Kidney capillary endothelial cell (primary cell): ENCODE measurements at places on chromosomes 6 and 20.

GRCh38 chr20:37615340-37616109 is 78.3 kb upstream of the CTNNBL1 start:
- no peak for DNase-seq

- no peak for DNase-seq
These were observed 49.3 kb downstream of the EZR start for GRCh38 chr6:158769771-158770432.

DNA sequence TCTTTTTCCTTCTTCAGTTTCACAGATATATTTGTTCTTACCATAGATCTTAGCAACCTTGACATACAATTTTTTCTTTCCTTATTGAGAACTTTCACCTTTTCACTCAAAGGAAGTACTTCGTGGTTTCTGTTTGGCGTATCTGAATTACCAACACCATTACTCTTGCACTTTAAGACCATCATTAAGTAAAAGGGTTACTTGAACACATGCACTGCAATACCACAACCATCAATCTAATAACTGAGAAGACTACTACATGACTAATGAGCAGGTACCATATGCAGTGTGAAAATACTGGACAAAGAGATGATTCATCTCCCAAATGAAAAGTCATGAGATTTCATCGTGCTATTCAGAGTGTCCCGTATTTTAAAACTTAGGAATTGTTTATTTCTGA is 21.7 kb upstream of the SENP6 start:
- DNase-seq, result no peak

- DNase-seq, result no peak
These were observed 994 bp downstream of the FOXC1 start for GRCh38 chr6:1610497-1611321.

- no peak for DNase-seq
These were observed 39.9 kb downstream of the HLA-B start for GRCh38 chr6:31317036-31317435.

GRCh38 chr6:50707652-50708300 is 5.5 kb upstream of the TFAP2D start:
- DNase-seq, result no peak

- DNase-seq, result peak; percentile 58
These were observed 16.6 kb upstream of the TRIM27 start for GRCh38 chr6:28940294-28940857.

DNA sequence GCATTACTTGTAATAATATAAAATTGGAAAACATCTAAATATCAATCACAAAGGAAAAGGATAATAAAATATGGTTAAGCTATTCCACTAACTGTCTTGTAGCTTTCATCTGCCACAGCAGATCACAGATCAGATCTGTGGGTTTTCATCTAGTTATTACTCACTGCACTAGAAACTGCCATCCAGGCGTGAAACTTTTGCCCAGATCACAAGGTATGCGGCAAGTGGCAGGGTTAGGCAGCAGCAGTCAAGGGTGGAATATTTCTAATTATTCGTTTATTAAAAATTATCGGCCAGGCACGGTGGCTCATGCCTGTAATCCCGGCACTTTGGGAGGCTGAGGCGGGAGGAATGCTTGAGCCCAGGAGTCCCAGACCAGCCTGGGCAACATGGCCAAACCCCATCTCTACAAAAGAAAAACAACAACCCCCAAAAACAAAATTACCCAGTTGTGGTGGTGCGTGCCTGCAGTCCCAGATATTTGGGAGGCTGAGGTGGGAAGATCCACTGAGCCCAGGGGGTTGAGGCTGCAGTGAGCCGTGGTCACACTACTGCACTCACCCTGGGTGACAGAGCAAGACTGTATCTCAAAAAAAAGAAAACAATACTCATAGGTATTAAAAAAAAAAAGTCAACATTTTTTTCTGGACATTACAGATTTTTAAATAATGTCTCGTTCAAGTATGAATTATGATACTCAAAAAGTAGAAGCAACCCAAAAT is 32.1 kb downstream of the BEND3 start:
- DNase-seq, result no peak

DNA sequence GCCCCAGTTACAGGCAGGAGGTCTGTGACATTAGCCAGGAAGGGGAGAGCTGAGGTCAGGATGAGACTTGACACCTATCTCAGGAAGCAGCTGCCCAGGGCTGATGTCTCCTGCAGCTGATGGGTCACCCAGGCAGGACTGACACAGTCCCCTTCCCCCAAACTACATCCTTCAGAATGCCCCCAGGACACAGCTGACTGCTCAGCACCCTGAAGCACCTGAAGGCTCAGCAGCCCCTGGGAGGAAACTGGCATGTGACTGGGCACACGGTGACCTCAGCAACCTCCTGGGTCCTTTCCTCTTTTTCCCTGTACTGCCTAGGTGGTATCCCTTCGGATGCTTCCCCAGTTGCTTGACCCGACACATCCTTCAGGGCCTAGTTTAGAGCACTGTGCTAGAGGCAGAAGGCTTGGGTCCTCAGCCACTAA is 1.9 kb downstream of the SDC4 start:
- no peak for DNase-seq

GRCh38 chr6:51569594-51569993 is 517.8 kb downstream of the PKHD1 start:
- DNase-seq, result no peak

DNA sequence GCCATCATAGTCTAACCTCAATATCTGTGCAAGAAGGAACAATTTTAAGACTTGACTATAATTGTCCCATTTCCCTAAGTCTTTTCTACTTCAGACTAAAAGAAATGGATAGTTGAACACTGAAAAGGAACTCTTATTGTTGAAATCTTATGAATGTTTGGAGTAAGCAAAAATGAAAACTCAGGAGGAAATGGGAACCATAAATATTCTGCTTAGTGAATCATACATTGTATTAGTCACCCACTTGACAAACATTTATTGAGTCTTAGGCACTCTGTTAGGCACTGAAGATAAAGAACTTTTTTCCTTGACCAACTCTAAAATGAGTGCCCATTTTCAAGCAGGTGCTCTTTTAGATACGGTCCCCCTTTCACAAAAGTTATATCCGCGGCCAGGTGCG is 8.7 kb downstream of the CCDC170 start:
- no peak for DNase-seq

DNA sequence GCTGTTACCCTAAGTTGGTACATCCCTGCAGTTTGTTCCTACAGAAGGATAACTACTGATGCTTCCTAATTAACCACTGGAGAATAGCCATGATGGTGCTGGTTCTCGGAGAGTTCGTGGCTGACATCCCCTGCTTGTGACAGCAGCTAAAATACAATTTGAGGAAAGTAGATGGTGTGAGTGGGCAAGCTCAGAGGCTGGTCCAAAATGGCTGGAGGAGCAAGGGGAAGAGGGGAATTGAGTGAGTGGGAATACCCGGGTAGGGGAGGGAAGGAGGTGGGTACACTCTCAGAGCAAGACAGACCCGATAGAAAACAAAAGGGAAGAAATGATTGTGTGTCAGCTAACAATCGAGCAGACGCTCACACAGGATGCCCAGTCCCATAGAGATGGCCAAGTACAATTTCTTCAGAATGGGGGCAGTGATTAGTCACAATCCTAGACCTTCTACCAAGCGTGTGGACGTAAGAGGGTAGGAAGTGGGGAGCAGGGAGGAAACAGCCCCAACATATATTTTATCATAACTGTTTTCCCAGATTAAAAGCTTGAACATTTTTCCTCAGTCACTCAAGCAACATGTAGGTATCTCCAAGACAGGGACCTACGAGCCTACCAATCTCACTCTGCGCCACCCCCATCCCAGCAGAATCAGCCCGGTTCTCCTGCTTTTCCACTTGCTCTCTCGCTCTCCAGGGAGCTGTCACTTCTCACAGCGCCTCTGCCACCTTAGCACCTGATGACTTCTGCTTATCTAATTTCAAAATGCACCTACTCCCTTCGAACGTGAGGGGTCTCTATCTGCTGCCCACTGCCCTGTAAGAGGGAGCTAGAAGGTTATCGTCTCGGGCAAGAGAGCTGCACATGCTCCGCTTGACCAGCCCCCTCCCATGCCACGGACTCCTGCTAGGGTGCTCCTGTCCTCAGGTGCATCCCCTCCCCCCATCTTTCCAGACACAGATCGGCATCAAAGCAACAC is 26.2 kb downstream of the RIPOR2 start:
- DNase-seq, result no peak

DNA sequence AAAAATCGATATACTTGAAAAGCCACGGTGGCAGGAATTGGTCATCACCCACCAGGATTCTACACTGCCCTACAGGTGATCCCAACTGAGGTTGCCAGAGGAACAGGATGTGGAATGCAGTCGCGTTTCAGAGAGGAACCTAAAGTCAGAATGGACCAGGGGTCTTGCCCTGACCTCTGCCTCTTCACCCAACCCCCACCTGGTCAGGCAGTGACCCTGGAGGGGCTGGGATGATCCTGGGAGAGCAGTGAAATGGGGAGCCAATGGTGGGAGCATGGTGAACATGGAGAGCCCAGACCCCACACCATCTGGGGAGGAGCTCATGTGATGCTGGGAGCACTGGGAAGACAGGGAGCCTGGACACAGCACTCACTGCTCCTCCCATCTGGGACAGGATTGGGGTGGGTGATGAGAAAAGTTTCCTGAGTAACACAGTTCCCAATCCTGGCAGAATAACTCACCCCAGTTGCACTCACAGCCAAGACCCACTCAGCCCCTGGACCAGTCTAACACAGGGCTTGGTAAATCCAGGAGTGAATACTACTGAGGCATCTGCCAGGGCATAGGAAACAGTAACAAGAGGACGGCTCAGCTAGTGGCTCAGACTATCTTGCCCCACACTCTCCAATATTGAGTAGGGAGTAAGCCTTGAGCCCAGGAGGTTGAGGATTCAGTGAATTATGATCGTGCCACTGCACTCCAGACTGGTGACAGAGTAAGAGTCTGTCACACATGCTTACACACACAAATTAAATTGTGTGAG is 1.7 kb upstream of the ULBP2 start:
- no peak for DNase-seq

- DNase-seq, result peak; percentile 69
These were observed 5.3 kb upstream of the COL12A1 start for GRCh38 chr6:75210885-75211739.

GRCh38 chr6:161829291-161829729 is 555.4 kb upstream of the AGPAT4 start:
- DNase-seq, result no peak

- DNase-seq, result no peak
These were observed 42.3 kb downstream of the CHMP4B start for GRCh38 chr20:33853507-33853813.

DNA sequence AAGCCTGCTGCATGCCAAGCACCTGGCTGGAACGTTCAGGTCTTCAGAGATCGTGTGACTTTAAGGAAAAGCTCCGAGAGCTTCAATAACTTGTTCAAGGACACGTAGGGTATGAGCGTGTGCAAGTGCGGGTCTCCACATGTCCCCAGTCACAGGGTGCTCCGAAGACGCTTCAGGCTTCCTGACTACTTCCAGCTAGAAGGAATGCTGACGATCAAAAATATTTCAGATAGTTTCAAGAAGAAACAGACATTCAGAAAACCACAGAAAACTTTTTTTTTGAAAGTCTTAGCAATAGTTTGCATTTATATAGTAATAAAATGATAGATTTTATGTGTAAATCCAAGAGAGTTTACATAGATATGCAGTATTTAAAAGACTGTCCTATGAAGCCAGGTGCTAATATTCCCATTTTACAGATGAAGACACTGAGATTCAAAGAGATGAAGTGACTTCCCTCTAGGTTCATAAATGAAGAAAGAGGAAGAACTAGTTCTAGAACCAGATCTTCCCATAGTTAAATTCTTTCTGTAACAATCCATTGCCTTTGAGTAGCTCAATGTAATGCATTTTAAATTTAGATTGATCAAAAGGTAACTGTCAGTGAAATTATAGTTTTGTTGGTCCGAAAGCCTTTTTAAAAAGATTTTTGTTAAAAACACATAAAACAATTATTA is 247.6 kb downstream of the MYLK4 start:
- DNase-seq, result no peak

DNA sequence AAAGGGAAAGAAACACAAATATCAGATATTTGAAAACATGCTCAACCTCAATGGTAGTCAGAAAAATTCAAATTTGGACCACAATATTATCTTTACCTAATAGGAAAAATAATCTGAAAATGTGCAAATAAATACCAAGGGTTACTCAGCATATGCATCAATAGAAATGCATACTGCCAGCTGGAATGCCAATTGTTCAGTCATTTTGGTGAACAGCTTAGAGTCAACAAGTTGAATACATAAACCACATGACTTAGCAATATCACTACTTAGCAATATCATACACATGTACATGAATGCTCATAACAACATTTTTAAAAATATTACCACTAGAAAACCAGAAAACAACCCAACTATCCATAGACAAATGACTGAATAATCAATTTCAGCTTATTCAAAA is 212.7 kb downstream of the PTPRK start:
- no peak for DNase-seq

DNA sequence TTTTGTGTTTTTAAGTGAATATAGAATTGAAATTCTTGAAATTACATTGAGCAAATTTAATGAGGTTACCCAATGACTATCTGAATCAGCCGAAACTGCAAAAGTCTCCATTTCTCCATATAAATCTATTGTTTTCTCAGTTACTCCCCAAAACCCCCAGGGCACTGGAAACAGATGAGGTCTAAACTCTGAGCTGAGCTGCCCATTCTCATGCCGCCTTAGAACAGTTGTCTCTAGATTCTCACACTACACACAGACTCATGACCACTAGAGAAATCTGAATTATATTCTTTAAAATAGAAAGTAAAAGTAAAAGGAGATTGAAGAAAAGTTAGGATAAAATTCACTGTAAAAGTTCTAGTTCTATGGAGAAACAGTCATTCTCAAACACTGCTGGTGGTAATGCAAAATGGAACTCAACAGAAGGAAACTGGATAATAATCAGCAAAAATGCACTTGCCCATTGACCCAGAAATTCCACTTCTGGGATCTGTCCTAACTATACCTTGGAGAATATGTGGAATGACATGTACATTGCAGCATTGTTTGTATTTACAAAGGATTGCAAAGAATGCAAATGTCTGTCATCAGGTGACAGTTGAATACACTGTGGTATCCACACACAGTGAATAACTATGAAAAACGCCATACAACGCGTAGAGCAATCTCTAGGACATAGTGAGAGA is 125.5 kb downstream of the IPCEF1 start:
- DNase-seq, result no peak

- DNase-seq, result peak; percentile 36
These were observed 21.1 kb downstream of the SPTLC3 start for GRCh38 chr20:13029687-13030375.

GRCh38 chr20:16710781-16711180 is 19.0 kb upstream of the SNRPB2 start:
- DNase-seq, result no peak

GRCh38 chr6:111823012-111823411 is 50.2 kb downstream of the FYN start:
- DNase-seq, result no peak

DNA sequence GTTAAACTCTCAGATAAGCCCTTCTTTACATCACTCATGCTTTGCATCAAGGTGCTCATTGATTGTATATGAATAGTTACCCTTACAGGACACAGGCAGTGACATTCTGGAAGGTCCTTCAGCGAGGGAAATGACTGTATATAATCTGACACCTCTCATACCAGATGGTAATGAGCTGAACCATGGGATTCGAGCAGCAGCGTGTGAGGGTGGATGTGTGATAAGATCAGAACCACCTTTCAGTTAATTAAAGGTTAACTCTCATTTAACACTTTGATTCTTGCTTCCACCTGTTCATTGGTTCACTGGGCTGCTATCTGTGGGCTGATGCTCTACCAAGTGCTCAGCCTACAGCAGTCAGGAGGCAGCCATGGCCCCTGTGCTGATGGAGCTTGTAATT is 24.2 kb downstream of the NEDD9 start:
- DNase-seq, result no peak

GRCh38 chr6:69881322-69882151 is 15.2 kb downstream of the COL19A1 start:
- DNase-seq, result no peak

GRCh38 chr6:151553416-151554165 is 59.8 kb downstream of the CCDC170 start:
- no peak for DNase-seq
